ENCODE measurements at places on chromosomes 2 and 18.

DNA sequence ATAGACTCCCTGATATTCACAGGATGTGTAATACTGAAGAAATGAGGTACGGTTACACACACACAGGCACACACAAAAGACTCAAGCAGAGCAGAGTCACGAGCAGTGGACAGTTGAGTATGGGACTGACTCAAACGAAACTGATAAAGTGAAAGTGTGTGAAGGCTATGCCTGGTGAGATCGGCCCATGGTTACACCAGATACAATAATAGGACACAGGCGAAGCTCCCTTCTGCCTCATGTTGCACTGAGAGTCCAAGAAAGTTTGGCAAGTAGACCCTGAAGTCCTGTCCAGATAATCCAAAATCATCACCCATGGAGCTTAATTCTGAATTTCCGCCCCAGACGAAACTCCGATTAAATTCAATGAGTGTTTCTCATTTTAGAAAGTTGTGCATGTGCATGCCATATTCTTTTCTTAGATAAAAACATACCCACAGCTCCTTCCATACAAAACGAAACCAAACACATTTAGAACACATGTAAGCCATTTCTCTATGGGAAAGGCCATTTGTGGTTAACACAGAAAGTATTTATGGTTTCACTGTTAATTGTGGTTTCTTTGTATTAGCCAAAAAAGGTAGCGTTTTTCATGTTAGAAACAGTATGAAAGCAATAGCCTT, 567.6 kb downstream of the PLCL1 start:
- no peak for DNase-seq

- DNase-seq: no peak
Observed at GRCh38 chr18:54279477-54280219, 10.3 kb downstream of the POLI start.

GRCh38 chr2:65416945-65417344, 15.5 kb downstream of the SPRED2 start:
- DNase-seq: no peak

- DNase-seq: no peak
Observed at GRCh38 chr2:77519888-77520506, 2.2 kb downstream of the LRRTM4 start.

GRCh38 chr2:145598434-145598833, 1078.5 kb upstream of the ZEB2 start:
- DNase-seq: no peak

DNA sequence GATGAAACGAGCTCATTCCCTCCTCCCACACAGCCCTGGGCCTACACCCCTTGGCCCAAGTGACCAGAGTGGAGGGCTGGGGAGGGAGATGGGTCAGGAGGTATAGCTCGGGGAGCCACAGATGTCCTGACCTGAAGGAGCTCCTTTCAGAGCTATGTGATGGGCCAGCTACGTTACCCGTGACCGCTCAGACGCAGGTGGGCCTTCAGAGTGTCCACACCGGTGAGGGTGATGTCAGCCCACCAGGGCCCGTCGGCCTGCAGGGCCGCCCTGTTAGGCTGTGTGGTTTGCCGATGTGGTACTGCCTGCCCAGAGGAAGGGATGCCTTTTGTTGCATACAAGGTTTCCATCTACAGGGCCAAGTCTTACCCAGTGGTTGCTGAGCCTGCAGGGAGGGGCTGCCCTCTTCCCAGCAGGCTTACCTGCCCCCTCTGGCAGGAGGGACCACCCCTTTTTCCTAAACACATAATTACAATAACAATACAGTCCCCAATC, 41.8 kb upstream of the FOSL2 start:
- no peak for DNase-seq
